ENCODE measurements at places on chromosomes 6 and 20.

- DNase-seq: no peak
Measured at GRCh38 chr20:38372806-38373205, 26.5 kb downstream of the LBP start.

GRCh38 chr6:7528565-7528964 is 12.9 kb upstream of the DSP start:
- no peak for DNase-seq

- no peak for DNase-seq
Measured at GRCh38 chr20:62663145-62664018, 21.1 kb downstream of the SLCO4A1 start.

DNA sequence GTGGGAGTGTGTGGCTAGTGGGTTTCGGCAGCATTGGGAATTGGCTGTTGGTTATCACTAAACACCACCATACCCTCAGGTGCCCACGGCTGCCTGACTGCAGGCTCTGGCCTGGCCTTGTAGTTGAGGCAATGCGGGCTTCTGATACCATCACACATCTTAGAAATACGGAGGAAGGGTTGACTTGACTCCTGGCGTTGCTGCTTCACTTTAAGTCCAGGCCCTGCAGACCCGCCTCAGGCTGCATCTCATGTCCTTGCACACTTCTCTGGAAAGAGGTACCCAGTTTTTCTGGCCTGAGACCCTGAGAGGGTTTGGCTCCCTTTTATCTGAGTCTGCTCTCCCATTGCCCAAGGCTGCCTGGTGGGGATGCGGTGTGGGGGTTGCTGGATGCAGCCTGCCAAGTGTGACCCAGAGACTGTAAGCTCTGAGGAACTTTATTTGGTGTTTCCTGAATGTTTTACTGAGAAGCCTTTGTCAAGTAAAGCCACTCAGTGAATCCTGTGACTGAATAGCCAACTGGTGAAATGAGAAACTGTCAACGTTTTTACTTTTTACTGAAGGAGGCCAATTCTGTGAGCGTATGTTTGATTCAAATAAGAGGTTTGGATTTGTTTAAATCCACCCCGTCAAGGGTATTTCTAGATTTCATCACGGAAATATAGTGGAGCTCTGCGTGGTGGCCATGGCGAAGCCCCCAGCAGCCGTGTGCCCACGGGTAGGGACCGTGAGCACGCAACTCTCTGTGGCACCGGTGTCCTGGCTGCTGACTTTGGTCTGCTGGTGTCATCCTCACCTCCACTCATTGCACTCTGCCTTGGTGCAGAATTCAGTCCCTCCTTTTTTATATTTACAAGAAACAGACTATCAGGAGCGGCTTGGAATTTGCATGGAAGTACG is 160.1 kb downstream of the DTNBP1 start:
- no peak for DNase-seq

DNA sequence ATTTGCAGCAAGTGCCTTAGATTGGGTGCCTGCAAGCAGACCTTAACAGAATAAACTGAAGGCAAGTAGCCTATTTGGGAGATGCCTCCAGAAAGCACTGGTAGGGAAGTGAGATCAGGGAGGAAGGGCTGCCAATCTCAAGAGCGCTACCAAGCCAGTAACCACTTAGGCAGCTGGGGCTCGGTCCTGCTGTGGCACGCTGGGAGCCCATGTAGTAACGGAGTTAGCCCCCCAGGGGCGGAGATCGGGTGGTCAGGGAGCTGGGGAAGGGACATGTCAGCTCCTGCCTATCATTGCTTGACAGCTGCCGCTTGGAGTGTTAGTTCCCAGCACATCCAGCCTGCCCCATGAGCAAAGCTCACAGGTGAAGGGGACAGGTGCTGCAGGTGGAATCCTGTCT is 127.0 kb downstream of the CEBPB start:
- DNase-seq: no peak

GRCh38 chr6:97085772-97086171 is 161.2 kb downstream of the KLHL32 start:
- no peak for DNase-seq

DNA sequence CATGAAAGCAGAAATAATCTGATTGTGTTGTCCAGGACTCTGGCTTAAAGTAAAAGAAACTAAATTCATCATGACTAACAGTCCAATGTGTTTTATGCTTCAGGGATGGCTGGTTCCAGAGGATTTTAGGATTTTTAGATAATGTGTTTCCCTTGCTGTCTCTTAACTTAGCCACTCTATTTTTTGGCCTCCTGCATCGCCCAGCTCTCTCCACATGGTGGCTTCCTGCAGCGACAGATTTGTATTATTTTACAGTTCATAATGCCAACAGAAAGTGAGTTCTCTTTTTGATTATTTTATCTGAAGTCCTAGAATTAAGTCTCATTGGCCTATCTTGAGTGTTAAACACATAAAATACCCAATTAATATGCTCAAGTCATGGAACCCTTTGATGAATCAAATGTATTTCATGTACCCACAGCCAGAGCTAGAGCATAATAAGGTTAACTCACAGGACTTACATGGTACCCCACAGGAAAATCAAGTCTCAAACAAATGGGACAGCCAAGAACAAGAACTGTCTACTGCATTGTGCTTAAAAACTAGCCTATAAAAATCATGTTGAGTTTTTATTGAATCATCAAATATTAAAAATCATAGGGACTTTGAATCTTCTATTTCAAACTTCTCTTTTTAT is 582.5 kb downstream of the DOK5 start:
- no peak for DNase-seq
